ENCODE measurements at places on chromosomes 6 and 20.

GRCh38 chr20:24764794-24765202 is 184.3 kb upstream of the CST7 start:
- DNase-seq: no peak

GRCh38 chr20:50305636-50306477 is 115.2 kb downstream of the CEBPB start:
- no peak for DNase-seq

GRCh38 chr6:67265996-67266921 is 1368.8 kb upstream of the ADGRB3 start:
- DNase-seq: no peak

- DNase-seq: peak; percentile 38
Observed at GRCh38 chr6:106360410-106360988, at the start of gene CRYBG1. CRYBG1 (plus strand) TSS chr6:106360717; CDS start chr6:106360909, 192 bp downstream.

DNA sequence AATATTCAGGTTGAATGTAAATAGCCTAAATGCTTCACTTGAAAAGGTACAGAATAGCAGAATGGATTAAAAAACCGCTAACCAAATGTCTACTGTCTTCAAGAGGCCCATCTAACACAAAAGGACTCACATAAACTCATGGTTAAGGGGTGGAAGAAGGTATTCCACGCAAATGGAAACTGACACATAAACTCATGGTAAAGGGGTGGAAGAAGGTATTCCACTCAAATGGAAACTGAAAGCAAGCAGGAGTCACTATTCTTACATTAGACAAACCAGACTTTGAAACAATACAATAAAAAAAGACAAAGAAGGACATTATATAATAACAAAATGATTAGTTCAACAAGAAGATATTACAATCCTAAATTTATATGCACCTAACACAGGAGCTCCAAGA is 38.3 kb upstream of the PKIB start:
- DNase-seq: no peak

DNA sequence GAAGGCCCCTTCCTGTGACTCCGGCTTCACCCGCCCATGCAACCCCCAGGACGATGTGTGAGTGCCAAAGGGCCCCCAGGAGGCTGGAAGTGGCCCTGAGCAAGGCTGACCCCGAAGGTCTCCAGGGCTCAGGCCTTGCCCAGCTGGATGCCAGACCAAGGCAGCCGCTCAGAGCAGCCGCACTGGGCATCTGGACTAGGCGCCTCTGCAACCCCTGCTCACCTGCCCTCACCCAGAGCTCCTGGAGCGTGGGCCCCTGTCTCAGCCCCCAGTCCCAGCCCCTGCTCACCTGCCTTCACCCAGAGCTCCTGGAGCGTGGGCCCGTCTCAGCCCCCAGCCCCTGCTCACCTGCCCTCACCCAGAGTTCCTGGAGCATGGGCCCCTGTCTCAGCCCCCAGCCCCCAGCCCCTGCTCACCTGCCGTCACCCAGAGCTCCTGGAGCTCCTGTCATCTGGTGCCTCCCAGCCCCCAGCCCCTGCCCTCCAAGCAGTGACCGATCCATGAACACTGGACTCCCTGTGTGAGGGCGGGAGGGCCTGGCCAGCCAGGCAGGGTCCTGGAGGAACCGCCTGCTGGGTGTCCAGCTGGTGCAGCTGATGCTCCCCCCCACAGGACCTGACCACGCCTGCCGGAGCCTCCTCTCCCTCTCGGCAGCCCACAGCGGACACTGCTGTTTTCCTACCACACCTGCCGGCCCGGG is 1.1 kb downstream of the SRMS start:
- no peak for DNase-seq

DNA sequence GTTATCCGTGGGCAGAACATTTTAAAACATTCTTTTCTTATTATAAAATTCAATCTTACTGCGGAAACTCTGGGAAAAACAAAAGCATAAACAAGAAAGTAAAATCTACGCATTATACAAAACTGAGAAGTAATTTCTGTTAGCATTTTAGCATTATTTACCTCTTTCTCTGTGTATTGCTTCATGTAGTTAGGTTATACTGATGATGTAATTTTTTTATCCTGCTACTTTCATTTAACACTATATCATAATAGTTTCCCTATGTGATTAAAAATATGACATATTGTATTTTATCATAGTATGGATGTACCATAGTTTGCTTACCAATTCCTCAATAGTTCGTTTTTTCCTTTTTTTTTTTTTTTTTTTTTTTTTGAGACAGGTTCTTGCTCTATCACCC is 4.2 kb upstream of the GCNT2 start:
- no peak for DNase-seq

GRCh38 chr20:62155428-62156253 is 12.1 kb downstream of the SS18L1 start:
- no peak for DNase-seq

DNA sequence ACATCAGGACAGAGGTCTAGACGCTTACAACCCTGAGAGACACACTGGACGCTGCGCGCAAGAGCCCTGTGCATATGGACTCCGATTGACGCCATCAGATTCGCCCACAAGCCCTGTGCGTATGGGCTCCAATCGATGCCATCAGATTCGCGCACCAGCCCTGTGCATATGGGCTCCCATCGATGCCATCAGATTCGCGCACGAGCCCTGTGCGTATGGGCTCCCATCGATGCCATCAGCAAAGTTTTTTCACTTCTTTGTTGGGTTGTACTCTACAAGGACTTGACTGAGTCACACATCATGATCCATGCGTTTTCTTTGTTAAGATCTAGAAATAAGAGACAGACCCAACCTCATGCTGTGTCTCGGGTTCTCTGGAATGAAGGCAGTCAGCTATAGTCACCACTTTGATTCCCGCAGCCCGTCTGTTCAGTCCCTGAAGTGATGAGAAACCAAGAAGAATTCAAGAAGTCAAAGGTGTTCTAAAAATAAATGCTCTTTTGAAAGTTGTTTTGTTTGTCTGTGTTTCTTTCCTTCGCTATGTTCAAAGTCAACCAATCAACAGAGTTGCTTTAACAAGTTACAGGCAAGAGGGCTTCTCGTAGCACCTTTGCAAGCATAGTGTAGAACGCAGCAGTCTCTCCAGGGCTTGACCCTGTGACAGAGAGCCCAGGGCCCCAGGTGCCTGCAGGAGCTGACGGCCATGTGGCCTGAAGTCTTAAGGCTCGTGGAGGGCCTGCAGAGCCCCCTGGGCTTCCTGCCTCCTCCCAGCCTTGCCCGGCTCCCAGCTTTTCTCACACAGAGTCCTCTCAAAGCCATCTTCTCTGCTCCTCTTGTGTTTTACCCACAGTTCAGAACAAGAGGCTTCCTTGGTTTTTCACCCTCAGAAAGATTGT is 7.9 kb downstream of the RPS6KA2 start:
- no peak for DNase-seq

- DNase-seq: no peak
Observed at GRCh38 chr20:31537116-31537871, 23.1 kb downstream of the HM13 start.

GRCh38 chr6:57267586-57268293 is 45.6 kb upstream of the RAB23 start:
- no peak for DNase-seq

DNA sequence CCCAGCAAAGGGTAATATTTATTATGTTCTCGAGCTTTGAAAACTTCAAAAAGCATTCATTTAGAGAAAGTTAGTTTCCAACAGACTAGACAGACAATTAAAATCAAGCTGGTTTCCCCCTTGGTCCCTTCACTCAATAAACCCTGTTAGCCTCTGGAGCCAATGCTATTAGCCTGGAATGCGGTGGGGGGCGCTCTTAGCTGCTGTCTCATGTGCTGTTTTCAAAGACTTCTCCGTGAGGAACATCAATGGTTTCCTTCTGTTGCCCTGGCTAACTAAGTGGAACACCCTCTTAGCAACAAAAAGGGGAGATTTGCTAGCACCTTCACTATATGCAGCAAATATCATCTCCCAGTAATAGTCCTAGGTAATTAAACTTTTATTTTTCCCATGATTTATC is 86.4 kb downstream of the LY86 start:
- DNase-seq: no peak

GRCh38 chr6:40312213-40313015 is 274.8 kb downstream of the LRFN2 start:
- DNase-seq: no peak

DNA sequence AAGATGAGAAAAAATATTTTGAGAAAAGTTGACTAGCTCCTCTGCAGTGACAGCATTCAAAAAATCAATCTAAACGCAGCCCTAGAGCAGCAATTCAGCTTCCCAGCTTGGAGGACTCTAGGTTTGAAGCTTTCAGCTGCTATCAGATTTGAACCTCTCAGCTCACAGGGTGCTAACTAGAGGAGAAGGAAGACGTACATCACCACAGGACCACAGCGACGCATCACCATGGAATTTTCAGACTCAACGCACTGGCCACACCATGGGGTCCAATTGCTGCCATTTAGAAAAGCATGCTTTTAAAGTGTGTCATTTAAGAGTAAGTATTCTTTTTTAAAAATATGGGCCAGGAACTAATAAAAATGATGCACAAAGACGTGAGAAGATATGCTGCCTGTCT is 45.0 kb upstream of the FUCA2 start:
- no peak for DNase-seq

DNA sequence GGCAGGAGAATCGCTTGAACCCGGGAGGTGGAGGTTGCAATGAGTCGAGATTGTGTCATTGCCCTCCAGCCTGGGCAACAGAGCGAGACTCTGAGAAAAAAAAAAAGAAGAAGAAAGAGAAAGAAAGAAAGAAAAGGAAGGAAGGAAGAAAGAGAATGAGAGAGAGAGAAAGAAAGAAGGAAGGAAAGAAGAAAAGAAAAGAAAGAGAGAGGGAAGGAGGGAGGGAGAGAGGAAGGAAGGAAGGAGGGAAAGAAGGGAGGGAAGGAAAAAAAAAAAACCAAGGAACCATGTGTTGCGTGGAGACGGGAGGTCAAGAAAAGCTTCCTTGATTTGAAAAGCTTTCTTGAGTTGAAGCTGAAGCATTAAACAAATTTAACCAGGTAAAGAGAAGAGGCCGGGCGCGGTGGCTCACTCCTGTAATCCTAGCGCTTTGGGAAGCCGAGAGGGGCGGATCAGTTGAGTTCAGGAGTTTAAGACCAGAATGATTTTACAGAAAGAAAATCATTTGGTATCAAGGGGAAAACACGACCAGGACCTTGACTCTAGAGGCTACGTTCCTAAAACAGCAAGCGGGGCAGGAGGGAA is 90.5 kb upstream of the PRSS16 start:
- no peak for DNase-seq

DNA sequence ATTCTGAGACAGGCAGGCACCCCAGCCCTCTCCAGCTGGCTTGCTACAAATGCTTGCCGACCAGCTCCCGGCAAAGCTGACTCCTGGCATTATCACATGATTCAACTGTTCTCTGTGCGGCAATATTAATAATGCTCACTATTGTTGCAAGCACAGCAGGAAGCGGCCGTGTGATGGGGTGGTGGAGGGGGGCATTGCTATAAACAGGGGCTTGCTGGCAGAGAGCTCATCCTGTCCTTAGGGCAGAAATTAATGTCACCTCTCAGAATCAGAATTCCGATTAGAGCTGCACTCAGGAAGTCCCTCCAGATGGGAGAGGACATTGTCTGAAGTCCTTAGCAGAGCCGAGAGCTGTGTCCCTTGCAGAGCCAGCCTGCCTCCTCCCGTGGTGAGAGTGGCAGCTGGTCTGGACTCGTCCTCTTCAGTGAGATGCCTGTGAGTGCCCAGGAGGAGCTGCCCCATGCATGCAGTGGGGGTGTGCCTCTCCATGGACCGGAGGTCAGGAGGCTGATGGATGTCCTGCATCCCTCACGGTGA is 162.5 kb downstream of the CDH4 start:
- DNase-seq: no peak

DNA sequence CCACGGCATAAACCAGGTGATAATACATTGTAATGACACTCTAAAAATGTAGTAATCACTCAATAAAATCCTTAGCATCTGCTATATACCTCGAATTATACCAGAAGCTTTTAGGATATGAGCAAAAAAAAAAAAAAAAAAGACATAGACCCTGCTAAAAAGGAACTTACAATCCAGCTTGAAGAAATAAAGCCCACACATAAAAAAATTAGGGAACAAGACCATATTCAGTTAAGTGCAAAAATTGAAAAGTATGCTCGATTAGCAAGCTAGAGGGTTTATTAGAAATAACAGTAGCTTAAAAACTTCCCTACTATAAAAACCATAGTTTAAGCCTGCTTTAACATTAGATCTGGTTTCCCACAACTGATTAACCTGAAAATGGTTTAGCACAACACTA is 135.6 kb downstream of the GMPR start:
- no peak for DNase-seq

DNA sequence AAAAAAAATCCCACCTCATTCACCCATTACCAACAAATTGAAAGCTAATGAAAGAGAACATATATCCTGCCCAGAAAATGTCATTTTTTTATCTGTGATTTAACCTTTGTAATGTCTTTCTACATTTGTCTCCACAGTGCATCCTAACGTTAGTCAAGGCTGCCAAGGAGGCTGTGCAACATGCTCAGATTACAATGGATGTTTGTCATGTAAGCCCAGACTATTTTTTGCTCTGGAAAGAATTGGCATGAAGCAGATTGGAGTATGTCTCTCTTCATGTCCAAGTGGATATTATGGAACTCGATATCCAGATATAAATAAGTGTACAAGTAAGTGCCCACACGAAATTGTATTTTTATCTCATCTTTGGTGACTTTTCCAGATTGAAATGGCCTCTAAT is 30.0 kb downstream of the RSPO3 start:
- no peak for DNase-seq

DNA sequence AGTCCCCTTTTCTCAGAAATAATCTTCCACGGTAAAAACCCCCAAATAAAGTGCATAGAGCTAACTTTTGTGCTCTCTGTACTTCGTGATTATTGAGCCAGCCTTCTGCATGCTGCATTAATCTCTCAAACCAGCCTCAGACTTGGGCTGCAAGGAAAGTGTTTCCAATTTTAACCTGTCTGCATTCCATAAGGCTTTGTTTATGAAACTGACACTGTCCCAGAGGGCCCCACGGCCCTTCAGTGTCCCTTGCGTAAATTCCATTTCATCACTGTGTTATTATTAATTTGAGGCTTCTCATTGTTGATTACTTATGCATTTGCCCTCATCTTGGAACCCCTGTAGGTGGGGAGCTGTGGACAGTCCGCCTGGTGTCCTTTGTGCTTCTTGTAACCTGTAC is 15.6 kb upstream of the SNRPB2 start:
- DNase-seq: no peak

DNA sequence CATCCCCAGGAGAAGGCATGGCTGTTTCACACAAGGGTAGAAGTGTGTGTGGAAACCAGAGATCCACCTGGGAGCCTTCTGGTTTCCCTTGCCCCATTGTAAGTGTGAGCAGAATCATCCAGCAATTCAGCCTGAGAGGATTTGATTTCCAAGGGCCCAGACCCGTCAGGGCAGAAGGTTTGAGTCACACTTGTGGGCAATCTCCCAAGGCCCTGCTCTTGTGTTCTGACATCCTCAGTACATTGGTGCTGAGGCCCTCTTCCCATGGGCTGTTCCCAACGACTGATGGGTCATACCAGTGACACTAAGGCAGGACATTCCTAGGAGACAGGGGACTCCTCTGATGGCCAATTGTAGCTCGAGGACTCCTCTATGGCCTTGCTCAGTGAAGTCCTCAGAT is 58.2 kb upstream of the POLR1H start:
- no peak for DNase-seq

GRCh38 chr6:33014841-33015634 is 5.6 kb upstream of the HLA-DOA start:
- DNase-seq: peak; percentile 26

- DNase-seq: no peak
Observed at GRCh38 chr6:123380257-123380656, 256.5 kb downstream of the TRDN start.

- no peak for DNase-seq
Observed at GRCh38 chr6:49269190-49269589, 193.9 kb downstream of the MMUT start.

GRCh38 chr20:17885544-17885943 is 83.0 kb downstream of the SNX5 start:
- no peak for DNase-seq

Data from stimulated activated CD4-positive, alpha-beta T cell treated with anti-CD3 and anti-CD28 coated beads, Interleukin-15, amount 100 ng/mL, for 1 hour (primary cell).